ENCODE measurements at places on chromosomes 12 and 14. TPM values are rescaled to one million over a fixed set of nuclear protein-coding genes. Genes with fewer than 3 reads are reported as not detected.

CLEC9A gene
- not detected for total RNA-seq

SENP1 gene
- total RNA-seq: 27.5 TPM

LTBP2 gene
- total RNA-seq: 32.5 TPM

KCNJ8 gene
- total RNA-seq: 2.0 TPM

KRT4 gene
- total RNA-seq: not detected

KMT2D gene
- total RNA-seq: 12.4 TPM

NID2 gene
- total RNA-seq: 1.6 TPM

TSPAN31 gene
- 21.6 TPM for total RNA-seq

INSM2 gene
- total RNA-seq: 0.02 TPM

MRPL42 gene
- 135 TPM for total RNA-seq

NEUROD4 gene
- not detected for total RNA-seq

MMP17 gene
- 15.6 TPM for total RNA-seq

RFLNA gene
- total RNA-seq: not detected

AMHR2 gene
- total RNA-seq: 0.27 TPM

ANKRD33 gene
- not detected for total RNA-seq

LRP1-AS gene
- total RNA-seq: not detected

GPR68 gene
- total RNA-seq: 2.3 TPM

INHBC gene
- 0.13 TPM for total RNA-seq

GPRC5D gene
- total RNA-seq: not detected

PDZRN4 gene
- total RNA-seq: not detected

FAM186B gene
- total RNA-seq: 0.17 TPM

SRRM4 gene
- not detected for total RNA-seq

SOX5 gene
- total RNA-seq: 0.05 TPM

DMAC2L gene
- total RNA-seq: 8.9 TPM

DIO3 gene
- not detected for total RNA-seq

RALGAPA1 gene
- 11.8 TPM for total RNA-seq

RNASE7 gene
- total RNA-seq: not detected
